Effector memory CD8-positive, alpha-beta T cell (primary cell): ENCODE measurements at places on chromosomes 7 and 10.

GRCh38 chr10:68553138-68553537 lies 7.0 kb upstream of the TET1 start:
- peaks cover 9% of the 10 kb centered on the region for H3K27me3 ChIP-seq
- H3K4me1 ChIP-seq, result no peaks in the 10 kb centered on the region
- H3K27ac ChIP-seq, result no peak overlapping the region

DNA sequence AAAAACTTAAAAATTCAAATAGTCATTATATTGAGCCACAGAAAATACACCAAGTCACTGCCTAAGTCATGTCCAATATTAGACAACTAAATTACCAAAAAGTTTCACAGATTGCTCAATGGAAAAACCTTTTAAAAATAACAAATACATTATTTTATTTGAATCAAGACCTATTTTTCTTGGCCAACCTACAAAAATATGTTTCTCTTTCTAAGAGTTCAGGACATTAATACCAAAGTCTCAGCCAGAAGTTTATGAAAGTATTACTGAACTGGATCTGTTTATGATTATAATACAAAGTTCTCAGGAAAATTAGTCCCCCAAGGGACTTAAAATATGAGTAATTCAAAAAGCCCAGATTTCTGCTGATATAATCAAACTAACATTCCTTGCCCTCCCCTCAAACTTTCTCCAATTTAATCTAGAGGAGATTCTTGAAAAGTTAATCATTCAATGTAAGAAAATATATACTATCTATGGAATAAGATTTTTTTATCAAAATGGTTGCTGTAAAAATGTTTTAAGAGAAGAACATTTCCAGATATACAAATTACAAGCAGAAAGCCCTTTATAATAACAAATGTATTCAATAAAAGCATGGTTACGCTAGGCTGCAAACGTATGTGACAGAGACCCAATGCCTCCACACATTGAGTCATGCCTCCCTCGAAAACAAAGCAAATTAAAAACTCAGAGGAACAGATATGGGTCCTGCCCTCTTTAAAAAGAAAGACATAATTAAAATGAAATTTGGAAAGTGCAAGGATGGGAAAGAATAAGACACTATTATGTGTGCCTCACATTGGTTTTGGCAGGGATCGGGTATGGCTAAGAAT lies 381.6 kb downstream of the PARD3 start:
- no peak for DNase-seq
- H3K27me3 ChIP-seq, result no peaks in the 10 kb centered on the region
- H3K4me1 ChIP-seq, result no peaks in the 10 kb centered on the region
- no peak overlapping the region for H3K4me3 ChIP-seq
- no peaks in the 10 kb centered on the region for H3K36me3 ChIP-seq

GRCh38 chr10:72038458-72039001 lies 49.8 kb downstream of the SPOCK2 start:
- no peaks in the 10 kb centered on the region for H3K4me1 ChIP-seq
- peaks cover 21% of the 10 kb centered on the region for H3K27me3 ChIP-seq
- no peak overlapping the region for H3K4me3 ChIP-seq
- no peak for DNase-seq

DNA sequence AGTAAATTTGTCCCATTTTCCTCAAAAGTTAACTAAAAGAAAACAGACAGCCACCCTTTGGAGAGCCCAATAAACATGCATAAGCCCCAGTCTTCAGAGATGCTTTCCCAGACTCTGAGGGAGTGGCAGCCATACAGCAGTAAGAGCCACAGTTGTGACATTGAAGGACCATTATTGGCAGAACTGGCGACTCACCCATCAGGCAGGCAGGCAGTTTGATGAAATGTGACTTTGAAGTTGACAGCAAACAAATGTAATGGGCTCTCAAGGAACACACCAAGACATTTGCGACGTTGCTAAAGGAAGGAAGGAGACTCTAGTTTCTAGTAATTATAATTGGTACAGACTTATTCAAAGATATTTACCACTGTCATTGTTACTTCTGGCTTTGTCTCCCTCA lies 287.5 kb upstream of the PHYHIPL start:
- DNase-seq, result no peak
- H3K27ac ChIP-seq, result no peak overlapping the region
- no peaks in the 10 kb centered on the region for H3K36me3 ChIP-seq
- H3K4me1 ChIP-seq, result no peaks in the 10 kb centered on the region
- H3K4me3 ChIP-seq, result no peak overlapping the region

- H3K4me1 ChIP-seq, result no peaks in the 10 kb centered on the region
- no peak overlapping the region for H3K4me3 ChIP-seq
- no peak overlapping the region for H3K27ac ChIP-seq
- peaks cover 60% of the 10 kb centered on the region for H3K27me3 ChIP-seq
- H3K36me3 ChIP-seq, result no peaks in the 10 kb centered on the region
Measured at GRCh38 chr10:71965623-71966022, 1.4 kb downstream of the CHST3 start.

DNA sequence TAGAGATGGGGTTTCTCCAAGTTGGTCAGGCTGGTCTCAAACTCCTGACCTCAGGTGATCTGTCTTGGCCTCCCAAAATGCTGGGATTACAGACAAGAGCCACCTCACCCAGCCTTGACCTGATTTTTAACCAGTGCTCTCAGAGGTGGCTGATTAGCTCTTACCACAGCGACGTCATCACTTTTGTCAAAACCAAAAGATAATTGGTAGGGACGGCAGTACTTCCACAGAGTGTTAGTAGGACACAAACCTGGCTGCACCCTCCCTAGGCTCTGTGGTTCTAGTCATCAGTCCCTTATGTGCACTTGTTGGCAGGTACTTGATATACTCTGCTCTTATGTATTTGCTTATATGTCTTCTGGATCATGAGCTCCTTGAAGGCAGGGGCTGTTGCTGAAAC lies 74.0 kb downstream of the GPR141 start:
- H3K4me1 ChIP-seq, result peaks cover 6% of the 10 kb centered on the region
- H3K36me3 ChIP-seq, result no peaks in the 10 kb centered on the region
- H3K27me3 ChIP-seq, result peaks cover 7% of the 10 kb centered on the region
- peak overlapping the region; percentile 10 for H3K27ac ChIP-seq

GRCh38 chr7:101171442-101171837 lies 6.1 kb upstream of the VGF start:
- no peak for DNase-seq
- H3K4me1 ChIP-seq, result peaks cover 52% of the 10 kb centered on the region
- H3K27ac ChIP-seq, result peak overlapping the region; percentile 42
- peaks cover 100% of the 10 kb centered on the region for H3K27me3 ChIP-seq
- peaks cover 21% of the 10 kb centered on the region for H3K36me3 ChIP-seq

DNA sequence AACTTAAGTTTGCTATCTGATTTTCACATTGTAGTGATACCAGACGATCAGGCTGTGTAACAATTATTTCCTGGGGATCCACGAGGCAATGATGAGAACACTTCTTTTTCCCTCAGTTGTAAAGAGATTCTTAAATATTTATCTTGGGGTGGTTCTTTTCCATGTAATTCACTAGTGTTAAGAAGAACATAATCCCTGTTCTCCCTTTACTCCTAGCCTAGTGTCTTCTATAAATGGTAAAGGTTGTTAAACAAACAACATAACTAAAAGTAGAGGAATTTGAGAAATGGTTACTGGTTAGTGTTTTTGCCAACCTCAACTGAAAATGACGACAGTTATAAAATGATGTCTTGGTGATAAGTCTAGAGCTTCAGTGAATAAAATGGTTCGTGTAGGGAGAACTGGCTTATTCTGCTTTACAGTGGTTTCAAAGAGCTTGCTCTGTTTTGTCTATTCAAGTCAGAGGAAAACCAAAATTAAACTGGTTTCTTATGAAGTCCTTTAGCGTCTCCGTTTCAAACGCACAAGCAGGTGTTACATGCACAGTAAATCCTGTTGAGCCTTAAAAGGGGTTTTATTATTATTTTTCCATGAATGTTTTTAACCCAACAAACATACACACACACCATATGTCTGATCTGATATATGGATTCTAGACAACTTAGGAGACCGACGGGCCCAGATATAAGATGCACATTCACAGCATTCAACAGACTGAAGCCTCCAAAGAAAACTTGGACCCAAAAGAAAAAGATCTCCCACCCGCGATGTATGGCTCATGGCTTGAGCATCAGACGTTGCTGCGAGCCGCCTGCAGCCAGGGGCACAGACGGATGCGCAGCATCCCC lies 1.1 kb downstream of the TBX20 start:
- H3K4me1 ChIP-seq, result peaks cover 6% of the 10 kb centered on the region
- DNase-seq, result no peak
- peaks cover 93% of the 10 kb centered on the region for H3K27me3 ChIP-seq
- no peak overlapping the region for H3K27ac ChIP-seq
- peak overlapping the region; percentile 59 for H3K4me3 ChIP-seq
- H3K36me3 ChIP-seq, result peaks cover 2% of the 10 kb centered on the region

- peaks cover 57% of the 10 kb centered on the region for H3K4me1 ChIP-seq
- peak; percentile 23 for DNase-seq
- peak within 1 kb of the TSS; percentile 81 for H3K4me3 ChIP-seq
- H3K27me3 ChIP-seq, result no peaks in the 10 kb centered on the region
Measured at GRCh38 chr7:106865130-106866041, at the start of gene PIK3CG. TSS of gene PIK3CG (plus strand) at chr7:106865282. CDS start at chr7:106867562, 2,280 bp downstream.

- H3K4me1 ChIP-seq, result no peaks in the 10 kb centered on the region
- no peak overlapping the region for H3K27ac ChIP-seq
- H3K4me3 ChIP-seq, result no peak overlapping the region
- peaks cover 33% of the 10 kb centered on the region for H3K27me3 ChIP-seq
- no peaks in the 10 kb centered on the region for H3K36me3 ChIP-seq
Measured at GRCh38 chr7:50868426-50869100, 85.9 kb upstream of the GRB10 start.

DNA sequence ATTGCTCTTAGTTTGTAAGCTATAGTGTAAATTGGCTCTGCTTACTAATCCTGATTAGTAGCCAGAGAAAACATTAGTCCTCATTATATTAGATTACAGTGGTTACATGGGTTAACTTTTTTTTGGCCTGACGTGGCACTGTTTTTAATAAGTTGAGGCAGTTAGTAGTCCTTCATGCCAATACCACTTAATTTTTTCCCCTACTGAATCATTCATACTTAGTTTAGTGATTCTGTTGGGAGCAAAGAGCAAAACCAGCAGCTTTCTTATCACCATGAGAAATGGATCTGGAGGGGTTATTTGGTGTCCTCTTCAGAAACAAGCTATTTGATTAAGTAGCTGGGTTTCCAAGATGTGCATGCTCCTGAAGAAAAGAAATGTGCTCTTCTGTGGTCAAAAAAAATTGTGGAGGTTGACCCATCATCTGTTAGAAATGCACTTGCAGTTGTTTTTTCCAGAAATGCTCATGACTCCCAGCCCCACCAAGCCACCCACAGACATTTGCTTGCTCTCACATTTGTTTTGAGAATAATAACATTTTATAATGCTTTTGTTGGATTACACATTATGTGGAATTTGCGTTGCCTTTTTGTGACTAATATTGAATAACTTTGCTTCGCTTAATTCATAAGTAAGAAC lies 258.5 kb downstream of the HDAC9 start:
- no peaks in the 10 kb centered on the region for H3K27me3 ChIP-seq
- H3K36me3 ChIP-seq, result no peaks in the 10 kb centered on the region
- no peak overlapping the region for H3K27ac ChIP-seq
- no peaks in the 10 kb centered on the region for H3K4me1 ChIP-seq
- no peak for DNase-seq
- H3K4me3 ChIP-seq, result no peak overlapping the region

- peaks cover 8% of the 10 kb centered on the region for H3K36me3 ChIP-seq
- peaks cover 7% of the 10 kb centered on the region for H3K4me1 ChIP-seq
- DNase-seq, result no peak
- H3K27ac ChIP-seq, result peak overlapping the region; percentile 63
- H3K27me3 ChIP-seq, result no peaks in the 10 kb centered on the region
Measured at GRCh38 chr10:30995081-30995770, 36.4 kb downstream of the ZNF438 start.

DNA sequence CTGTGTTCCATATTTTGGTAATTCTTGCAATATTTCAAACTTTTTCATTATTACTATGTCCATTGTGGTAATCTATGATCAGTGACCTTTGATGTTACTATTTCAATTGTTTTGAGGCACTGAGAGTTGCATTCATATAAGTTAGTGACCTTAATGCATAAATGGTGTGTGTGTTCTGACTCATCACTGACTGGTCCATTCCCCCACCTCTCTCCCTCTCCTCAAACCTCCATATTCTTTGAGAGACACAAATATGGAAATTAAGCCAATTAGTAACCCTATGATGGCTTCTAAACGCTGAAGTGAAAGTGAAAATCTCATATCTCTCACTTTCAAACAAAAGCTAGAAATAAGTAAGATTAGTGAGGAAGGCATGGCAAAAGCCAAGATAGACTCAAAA lies 739.6 kb downstream of the CCSER2 start:
- no peak overlapping the region for H3K4me3 ChIP-seq
- no peaks in the 10 kb centered on the region for H3K4me1 ChIP-seq
- H3K27me3 ChIP-seq, result no peaks in the 10 kb centered on the region
- H3K36me3 ChIP-seq, result no peaks in the 10 kb centered on the region
- DNase-seq, result no peak

GRCh38 chr7:44244282-44244681 lies 43.5 kb downstream of the YKT6 start:
- H3K27ac ChIP-seq, result no peak overlapping the region
- no peaks in the 10 kb centered on the region for H3K36me3 ChIP-seq
- H3K27me3 ChIP-seq, result peaks cover 8% of the 10 kb centered on the region
- H3K4me3 ChIP-seq, result no peak overlapping the region
- DNase-seq, result no peak
- no peaks in the 10 kb centered on the region for H3K4me1 ChIP-seq

- H3K4me3 ChIP-seq, result peak overlapping the region; percentile 100
- peak overlapping the region; percentile 97 for H3K27ac ChIP-seq
- no peaks in the 10 kb centered on the region for H3K27me3 ChIP-seq
- peaks cover 61% of the 10 kb centered on the region for H3K4me1 ChIP-seq
- no peak for DNase-seq
Measured at GRCh38 chr7:92831716-92832533, 4.4 kb downstream of the CDK6 start.

- no peak for DNase-seq
- H3K4me3 ChIP-seq, result no peak overlapping the region
- no peaks in the 10 kb centered on the region for H3K27me3 ChIP-seq
- H3K27ac ChIP-seq, result no peak overlapping the region
Measured at GRCh38 chr7:51213618-51214017, 103.0 kb downstream of the COBL start.

- H3K27me3 ChIP-seq, result no peaks in the 10 kb centered on the region
- no peak for DNase-seq
- no peak overlapping the region for H3K4me3 ChIP-seq
- no peaks in the 10 kb centered on the region for H3K36me3 ChIP-seq
- H3K4me1 ChIP-seq, result no peaks in the 10 kb centered on the region
Measured at GRCh38 chr7:86025807-86026206, 617.9 kb upstream of the GRM3 start.

- H3K27me3 ChIP-seq, result no peaks in the 10 kb centered on the region
- no peak for DNase-seq
- peak overlapping the region; percentile 72 for H3K27ac ChIP-seq
- H3K4me1 ChIP-seq, result peaks cover 69% of the 10 kb centered on the region
- peaks cover 7% of the 10 kb centered on the region for H3K36me3 ChIP-seq
Measured at GRCh38 chr7:1925349-1925748, 255.3 kb downstream of the ELFN1 start.
